NCI-H446 (cell line): ENCODE measurements at places on chromosomes 1 and 21.

DNA sequence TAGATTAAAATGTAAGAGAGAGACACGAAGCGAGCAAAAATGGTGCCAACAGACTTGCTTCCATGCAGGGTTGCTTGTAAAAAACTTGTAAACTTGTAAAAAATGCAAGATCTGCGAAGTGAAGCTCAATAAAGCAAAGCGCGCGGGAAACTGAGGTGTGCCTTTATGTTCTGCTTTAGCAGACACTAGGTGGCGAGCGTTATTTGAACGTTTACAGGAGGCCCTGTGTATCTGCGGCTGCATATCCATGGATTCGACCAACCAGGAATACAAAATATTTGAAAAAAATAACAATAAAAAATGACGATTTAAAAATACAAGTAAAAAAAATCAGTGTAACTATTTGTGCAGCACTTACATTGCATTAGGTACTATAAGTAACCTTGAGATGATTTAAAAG lies 1.5 kb downstream of the UBE2G2 start:
- DNase-seq, result no peak

GRCh38 chr1:17733661-17734060 lies 21.5 kb upstream of the ACTL8 start:
- no peak for DNase-seq

DNA sequence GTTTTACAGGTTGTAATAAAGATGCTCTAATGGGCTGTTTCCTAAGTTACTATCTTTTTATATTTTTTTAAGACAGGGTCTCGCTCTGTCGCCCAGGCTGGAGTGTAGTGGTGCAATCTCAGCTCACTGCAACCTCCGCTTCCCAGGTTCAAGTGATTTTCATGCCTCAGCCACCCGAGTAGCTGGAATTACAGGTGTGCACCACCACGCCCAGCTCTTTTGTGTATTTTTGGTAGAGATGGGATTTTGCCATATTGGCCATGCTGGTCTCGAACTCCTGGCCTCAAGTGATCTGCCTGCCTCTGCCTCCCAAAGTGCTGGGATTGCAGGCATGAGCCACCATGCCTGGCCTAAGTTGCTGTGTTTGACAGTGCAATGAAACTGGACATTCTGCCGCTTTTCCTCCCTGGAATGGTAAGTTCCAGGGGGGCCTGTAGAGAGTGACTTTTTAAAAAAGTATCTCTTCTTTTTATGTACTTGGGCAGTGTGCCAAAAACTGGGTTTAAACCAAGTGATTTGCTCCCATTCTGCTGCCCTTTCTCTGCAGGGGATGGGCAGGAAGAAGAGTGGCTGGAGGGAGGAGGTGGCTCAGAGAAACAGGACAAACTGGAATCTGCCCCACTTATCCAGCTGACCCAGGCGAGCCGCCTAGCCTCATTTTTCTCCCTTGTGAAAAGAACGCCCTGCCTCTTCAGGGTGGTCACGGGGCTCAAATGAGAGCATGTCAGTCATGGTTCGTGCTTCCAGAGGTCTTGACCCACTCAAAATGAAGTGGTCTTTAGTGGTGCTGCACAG lies 2.3 kb downstream of the SLC37A1 start:
- no peak for DNase-seq

DNA sequence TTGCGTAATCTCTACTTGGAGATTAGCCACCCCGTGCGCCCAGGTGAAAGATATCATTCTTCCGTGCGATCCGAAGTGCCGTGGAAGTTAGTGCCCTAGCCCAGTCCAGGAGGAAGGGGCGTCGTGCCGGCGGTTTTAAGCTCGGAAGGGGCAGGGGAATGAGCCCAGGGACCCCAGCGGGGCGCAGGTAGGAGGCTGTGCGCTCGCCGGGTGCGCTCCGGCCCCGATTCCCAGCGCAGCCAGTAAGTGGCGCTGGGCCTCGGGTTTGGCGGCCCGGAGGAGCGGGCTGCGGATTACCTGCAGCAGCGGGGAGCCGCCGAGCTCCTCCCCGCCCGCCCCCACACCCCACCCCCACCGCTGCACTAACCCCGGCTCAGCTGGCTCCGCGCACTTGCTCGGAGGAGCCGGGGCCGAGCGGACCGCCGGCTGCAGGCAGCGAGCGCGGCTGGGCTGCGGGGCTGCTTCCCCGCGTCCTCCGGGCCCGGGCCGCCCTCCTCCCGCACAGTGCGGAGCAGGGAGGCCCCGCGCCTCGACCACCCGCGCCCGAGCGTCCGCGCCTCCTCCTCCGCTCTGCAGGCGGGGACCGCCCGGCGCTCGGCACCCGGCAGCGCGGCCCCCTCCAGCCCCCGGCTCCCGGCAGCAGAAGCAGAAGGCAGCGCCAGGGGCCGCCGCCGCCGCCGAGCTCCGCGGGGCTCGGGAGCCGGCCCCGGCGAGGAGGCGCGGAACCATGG lies at the start of gene RYR2:
RYR2 (plus strand) TSS at position 390 of the 731 bp plus-strand sequence; CDS start at position 728, 338 bp downstream.
- DNase-seq, result no peak

- no peak for DNase-seq
These were observed 41.4 kb upstream of the CACYBP start for GRCh38 chr1:174958396-174958795.
